ENCODE measurements at places on chromosomes 2 and 18.

- no peak for DNase-seq
Observed at GRCh38 chr2:11795590-11795989, 49.2 kb downstream of the LPIN1 start.

DNA sequence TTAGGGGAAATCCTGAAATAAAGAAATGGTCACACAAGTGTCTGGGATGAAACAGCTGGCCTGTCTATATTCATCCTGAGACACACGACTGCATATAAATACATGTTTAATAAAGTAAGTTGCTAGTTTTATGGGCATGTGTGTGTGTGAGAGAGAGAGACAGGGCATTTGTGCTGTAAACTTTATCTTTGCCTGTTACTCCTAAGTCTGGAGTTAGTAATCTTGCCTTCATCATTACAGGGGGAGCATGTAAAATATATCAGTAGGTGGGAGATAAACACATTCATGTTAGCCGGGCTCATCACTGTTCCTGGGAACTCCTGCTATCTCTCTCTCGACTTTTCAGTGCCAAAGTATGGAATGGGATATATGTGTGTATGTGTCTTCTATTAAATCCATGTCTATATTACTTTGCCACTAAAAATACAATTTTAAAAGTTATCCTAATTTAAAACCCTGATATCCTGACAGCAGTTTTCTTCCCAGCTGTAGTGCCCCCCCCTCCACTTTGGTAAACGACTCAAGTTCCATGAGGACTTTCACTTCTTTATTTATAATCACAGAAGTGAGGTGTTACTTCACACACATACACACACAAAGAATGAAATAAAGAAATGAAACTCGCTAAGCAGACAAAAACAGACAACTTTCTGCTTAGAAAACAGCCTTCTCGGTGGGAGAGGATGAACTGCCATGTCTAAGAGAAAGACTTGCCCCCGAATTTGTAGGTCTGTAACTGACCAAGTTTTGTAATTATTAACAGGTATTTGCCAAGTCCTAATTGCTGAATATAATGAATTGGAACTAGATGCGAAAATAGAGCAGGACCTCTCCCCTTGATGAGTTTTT is 947 bp downstream of the ZEB2 start:
- DNase-seq: no peak

DNA sequence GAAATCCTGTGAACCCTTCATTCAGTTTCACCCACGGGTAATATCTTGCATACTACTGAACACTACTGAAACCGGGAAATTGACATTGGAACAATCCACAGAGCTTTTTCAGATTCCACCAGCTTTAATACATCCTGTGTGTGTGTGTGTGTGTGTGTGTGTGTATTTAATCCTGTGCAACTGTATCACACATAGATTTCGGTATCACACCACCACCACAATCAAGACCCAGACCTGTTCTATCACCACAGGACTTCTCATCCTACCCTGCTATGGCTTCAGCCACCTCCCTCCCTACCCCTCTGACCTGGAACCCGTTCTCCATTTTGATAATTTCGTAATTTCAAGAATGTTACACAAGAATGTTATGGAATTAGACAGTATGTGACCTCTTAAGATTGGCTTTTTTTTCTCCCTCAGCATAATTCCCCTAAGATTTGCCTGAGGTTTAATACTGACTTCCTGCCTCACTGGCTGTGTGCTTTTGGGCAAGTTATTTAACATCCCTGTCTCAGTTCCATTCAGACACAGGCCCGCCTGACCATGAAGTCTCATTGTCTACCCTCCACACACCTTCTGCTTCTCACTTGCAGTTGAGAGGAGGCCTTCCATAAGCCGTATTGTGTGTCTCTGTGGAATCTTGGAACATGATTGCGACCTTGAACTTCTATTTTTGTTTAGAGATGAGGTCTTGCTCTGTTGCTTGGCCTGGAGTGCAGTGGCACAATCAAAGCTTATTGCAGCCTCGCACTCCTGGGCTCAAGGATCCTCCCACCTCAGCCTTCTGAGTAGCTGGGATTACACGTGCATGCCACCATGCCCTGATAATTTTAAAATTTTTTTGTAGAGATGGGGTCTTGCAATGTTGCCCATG is 14.4 kb upstream of the TMEM131 start:
- DNase-seq: no peak

GRCh38 chr2:32836933-32837332 is 109.8 kb upstream of the LTBP1 start:
- DNase-seq: no peak

- no peak for DNase-seq
Observed at GRCh38 chr2:12895017-12895416, 178.3 kb downstream of the TRIB2 start.

- DNase-seq: no peak
Observed at GRCh38 chr2:85736456-85737355, 17.1 kb upstream of the ATOH8 start.

DNA sequence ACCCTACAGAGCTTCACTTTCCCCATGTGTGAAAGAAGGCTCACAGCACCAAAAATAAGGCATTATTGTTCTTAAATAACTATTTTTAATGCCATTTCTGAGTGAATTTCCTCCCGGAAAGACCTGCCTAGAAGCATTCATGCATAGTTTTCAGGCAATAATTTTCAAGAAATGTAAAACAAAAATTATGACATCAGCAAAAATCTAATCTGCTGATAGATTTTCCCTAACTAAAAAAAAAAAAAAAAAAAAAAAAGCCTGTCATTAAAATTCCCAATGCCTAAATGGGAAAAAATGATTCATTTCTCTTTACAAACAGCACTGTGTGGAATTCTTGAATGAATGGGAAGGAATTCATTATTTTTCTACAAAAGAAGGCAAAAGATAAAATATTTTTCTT is 35.4 kb downstream of the ABCB11 start:
- no peak for DNase-seq

DNA sequence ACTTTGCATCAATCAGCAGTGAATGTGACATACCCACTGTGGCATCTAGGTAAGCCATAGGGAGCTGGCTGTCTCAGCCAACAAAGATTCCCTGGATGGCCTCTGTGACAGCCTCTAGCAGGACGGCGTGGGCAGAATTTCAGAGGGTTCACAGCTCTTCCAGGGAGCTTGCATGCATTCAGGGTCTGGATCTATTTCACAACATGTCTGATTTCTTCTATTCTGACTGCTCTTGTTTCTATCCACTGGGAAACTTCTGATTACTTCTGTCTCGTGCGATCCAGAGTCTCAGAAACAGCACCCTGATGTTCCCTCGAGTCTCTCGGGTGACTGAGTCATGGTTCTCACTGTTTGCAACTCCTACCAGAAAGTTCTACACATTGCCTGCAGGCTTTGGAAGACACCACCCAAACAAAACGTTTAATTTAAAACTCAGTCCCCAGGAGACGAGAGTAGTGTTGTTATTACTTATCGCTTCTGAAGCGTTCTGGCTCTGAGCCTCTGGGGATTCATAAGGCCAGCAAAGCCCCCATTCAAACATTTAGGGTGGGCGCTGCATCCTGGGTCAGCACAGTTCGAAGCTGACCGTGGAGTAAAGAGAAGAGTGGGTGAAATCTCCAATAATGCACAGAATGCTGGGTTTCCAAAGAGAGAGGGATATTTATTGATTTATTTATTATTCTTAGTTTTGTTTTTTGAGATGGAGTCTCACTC is 41.9 kb upstream of the ODC1 start:
- DNase-seq: no peak

GRCh38 chr2:28350196-28350595 is 42.5 kb upstream of the FOSL2 start:
- no peak for DNase-seq

- DNase-seq: no peak
Observed at GRCh38 chr18:44601447-44601846, 79.2 kb upstream of the SETBP1 start.

DNA sequence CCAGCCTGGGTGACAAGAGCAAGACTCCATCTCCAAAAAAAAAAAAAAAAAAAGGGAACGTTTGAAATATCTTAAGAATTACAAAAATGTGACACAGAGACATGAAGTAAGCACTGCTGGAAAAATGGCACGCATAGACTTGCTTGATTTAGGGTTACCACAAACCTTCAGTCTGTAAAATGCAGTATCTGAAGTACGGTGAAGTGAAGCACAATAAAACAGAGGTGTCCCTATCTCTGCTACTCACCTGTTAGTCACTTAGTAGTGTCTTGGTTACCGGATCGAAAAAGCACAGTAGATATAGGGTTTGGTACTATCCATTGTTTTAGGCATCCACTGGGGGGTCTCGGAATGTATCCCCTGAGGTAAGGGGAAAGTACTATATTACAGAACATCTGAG is 11.6 kb upstream of the GREB1L start:
- no peak for DNase-seq

DNA sequence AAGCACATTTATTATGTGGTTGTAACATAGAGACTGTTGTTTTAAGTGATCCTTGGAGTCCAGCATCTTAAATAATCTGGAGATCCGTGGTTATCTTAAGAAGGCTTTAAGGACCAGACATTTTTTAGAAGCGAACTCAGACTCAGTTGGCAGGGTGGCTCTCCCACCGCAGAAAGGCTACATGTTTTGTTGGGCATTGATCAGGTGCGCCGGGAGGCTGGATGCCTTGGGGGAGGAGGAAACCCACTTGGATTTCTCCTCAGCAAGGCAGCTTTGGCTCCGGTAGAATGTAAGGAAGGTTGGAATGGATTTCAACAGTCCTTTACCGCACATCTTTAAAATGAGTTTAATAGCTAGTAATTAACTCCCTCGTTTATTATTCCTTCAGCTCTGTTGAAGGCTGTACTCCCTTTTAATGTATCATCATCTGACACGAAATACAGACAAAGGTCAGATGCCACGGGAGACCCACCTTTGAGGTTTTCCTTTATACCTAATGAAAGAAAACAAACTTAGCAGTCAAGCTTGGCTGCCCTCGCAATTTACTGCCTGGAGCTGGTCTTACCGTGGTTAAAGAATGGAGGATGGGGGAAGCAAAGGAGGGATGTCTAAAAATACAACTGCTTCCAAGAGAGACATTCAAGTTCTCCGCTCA is 1.2 kb downstream of the TMEM200C start:
- DNase-seq: no peak

- no peak for DNase-seq
Observed at GRCh38 chr2:67311536-67311935, 85.6 kb upstream of the ETAA1 start.

- no peak for DNase-seq
Observed at GRCh38 chr18:79385708-79386341, 9.9 kb upstream of the NFATC1 start.

DNA sequence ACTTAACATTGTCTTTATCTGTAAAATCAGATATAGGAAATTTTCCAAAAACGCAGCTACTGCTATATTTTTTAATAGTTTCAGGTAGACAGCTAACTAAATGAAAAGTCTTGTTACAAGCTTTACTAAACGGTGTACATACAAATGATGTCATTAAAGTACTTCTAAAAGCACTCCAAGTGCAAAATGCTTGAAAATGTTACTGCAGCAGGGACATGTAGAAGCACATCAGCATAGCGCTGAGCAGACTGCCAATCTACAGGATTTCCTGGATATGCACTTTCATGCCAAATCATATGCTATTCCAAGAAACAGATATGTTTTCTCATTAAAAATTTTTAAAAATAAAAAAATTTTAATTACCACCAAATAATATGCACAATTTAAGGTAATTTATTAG is 61.7 kb downstream of the SMAD2 start:
- DNase-seq: no peak

- DNase-seq: no peak
Observed at GRCh38 chr18:79818631-79819030, 20.9 kb downstream of the KCNG2 start.

DNA sequence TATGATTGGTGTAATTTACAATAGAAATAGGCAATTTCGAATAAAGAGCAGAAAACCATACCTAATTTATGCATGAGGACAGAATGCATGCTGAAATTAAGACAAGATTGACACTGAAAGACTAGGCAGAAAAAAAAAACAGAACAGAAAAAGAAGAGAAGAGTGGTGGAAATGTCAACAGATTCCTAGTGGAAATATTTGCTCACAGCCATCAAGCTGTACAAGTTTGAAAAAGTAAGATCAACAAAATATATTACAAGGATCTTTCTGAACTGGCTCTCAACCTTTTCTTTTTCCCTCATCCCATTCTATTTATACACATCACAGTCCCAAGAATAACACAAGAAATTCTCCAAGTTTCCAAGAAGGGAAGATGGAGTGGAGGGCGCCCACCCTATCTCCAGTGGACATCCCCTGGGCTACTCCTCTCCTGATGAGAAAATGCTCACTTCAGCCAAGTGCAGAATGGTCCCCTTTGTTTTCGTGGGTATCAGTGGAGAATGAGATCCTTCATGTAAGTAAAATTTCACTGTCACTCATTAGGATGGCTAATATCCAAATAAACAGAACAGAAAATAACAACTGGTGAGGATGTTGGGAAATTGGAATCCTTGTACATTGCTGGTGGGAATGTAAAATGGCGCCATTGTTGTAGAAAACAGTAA is 51.0 kb upstream of the ZNF532 start:
- no peak for DNase-seq

DNA sequence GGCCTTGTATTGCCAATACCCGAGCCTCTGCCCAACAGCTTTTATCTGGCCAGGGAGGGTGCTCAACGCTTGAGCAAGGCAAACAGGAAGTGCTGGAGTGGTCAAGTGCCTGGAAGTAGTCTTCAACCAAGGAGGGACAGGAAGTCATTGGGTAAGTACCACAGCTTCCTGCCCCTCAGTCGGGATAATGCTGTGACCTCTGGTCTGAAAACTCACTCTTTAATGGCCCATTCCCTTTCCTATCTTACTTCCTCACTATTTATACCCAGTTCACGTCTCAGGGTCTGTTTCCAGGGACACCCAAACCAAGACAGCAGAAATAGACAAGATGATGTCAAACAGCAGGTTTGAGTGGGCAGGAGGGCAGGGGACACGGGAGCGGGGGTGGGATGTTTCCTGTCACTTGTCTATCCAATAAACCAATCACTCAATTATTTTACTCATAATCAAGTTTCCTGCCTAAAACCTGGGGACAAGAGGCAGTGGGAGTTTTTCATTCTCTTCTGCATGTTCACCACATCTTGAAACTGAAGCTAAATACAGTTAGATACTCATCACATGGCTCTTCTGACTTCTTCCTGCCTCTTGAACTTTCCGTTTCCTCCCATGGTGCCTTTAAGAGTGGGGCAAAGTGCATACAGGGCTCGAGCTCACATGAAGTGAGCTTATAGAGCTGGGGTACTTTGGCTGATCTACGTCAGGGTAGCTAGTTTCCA is 68.9 kb upstream of the CAB39 start:
- no peak for DNase-seq

DNA sequence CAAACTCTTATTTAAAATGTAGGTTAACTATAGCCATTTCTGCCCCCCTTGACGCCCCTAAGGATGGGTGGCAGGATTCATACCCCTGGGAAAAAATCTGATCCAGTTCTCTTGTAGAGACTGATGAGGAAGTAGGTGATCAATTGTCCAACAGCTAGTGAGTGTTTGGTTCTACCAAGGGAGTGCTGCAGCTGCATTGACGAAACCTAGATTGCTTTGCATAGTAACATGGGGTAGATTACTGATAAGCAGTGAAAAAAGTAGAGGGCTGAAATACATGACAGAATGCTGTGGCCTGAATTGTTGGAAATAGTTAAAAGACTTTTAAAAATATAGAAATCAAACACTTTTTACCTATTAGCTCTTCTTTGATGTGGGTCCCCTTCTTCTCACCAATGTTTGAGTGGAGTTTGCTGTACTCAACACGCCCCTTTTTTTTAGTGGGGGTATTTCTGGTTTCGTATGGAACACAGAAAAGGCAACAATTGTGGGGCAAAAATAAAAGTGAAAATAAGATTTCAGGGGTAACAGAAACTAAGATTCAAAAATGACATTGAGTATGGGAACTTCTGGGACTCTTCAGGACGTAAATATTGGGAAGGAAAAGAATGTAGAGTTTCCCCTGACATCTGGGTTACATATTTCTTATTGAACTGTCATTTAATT is 66.2 kb downstream of the MAIP1 start:
- DNase-seq: no peak

- DNase-seq: no peak
Observed at GRCh38 chr2:67872481-67872880, 190.3 kb downstream of the C1D start.
